ENCODE measurements at places on chromosomes 11 and 22.

- DNase-seq, result no peak
Observed at GRCh38 chr11:109435121-109435742, 13.2 kb downstream of the C11orf87 start.

DNA sequence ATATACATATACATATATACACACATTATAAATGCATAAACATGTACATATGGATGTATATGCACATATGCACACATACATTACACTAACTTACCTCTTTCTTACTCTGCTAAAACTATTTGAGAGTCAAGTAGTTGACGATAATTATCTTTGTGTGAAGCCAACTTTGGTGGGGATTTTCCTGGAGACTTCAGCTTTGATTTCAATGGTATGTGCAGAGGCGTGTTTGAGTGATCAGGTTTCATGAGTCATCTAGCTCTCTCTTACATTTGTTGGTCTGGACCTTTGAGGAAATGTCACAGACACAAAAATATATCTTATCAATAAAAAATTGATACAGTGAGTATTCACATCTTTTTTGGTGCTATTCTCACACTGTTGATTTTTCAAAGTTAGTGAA lies 769.1 kb upstream of the LUZP2 start:
- no peak for DNase-seq

GRCh38 chr11:118530683-118531596 lies at the start of gene TMEM25:
TSS of gene TMEM25 (plus strand) at chr11:118531192. CDS start at chr11:118531802, 610 bp downstream.
- DNase-seq, result peak; percentile 65

- DNase-seq, result peak; percentile 76
Observed at GRCh38 chr11:43868852-43869567, 11.6 kb upstream of the ALKBH3 start.

DNA sequence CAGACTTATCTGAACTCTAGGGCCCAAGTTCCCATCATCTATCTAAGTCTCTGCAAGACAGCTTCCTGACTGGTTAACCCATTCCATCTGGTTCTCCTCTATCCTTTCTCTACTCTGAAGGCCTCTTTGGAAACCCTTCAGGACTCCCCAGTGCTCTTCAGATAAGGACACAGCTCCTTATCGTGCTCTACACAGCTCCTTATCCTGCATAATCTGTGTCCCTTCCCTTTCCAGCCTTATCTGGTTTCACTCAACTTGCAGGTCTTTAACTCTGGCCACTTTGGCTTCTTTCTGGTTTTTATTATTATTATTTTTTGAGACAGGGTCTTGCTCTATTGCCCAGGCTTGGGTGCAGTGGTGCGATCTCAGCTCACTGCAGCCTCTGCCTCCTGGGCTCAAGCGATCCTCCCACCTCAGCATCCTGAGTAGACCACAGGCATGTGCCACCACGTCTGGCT lies 10.6 kb downstream of the ENDOD1 start:
- no peak for DNase-seq

DNA sequence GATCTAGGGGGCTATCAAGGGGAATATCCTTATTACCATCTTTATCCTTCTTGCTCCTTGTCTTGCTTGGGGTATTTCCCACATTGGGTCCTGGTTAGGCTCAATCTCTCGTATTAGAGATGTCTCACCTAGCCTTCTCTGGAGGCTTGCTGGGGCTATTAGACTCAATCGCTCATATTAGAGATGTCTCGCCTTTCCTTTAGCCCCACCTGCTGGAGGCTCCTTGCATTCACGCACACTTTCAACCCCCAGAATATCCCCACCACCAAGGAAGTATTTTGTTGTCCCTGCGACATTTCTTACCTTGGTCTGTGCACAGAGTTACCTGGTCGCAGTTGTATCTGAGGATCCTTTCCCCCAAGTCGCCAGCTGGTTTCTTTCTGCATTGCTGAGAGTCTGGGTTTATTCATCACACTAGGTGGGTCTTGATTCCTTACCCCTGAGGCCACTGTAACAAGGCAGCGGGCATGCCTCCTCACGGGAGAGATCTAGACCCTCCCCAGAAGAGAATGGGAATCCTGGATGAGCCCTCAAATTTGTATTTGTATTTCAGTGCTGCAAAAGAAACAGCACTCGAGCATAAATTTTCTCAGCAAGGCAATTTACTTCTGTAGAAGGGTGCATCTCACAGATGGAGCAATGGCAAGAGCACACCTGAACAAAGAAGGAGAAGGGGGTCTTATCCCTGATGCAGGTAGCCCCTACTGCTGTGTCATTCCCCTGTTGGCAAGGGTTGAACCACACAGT lies 15.9 kb upstream of the HYLS1 start:
- DNase-seq, result peak; percentile 8

- no peak for DNase-seq
Observed at GRCh38 chr22:42001706-42002105, 3.1 kb downstream of the WBP2NL start.

- DNase-seq, result no peak
Observed at GRCh38 chr11:57474017-57474802, 13.9 kb downstream of the RTN4RL2 start.

DNA sequence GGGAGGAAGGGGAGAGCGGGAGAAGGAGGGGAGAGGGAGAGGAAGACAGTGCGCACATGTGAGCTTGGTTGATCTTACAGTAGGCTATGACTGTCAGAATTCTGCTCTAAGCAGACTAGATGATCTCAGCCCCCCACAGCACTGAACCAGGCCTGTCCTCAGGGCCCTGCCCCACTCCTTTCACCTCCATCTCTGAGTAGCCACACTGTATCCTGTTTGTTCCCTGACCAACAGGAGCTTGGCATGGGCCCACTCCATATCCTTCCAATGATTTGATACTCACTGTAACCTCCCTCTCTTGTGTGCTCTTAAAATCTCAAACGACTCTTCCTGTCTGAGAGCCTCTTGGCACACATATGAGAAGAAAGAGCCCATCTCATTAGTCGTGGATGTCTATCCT lies 86.1 kb upstream of the PARVA start:
- DNase-seq, result no peak

DNA sequence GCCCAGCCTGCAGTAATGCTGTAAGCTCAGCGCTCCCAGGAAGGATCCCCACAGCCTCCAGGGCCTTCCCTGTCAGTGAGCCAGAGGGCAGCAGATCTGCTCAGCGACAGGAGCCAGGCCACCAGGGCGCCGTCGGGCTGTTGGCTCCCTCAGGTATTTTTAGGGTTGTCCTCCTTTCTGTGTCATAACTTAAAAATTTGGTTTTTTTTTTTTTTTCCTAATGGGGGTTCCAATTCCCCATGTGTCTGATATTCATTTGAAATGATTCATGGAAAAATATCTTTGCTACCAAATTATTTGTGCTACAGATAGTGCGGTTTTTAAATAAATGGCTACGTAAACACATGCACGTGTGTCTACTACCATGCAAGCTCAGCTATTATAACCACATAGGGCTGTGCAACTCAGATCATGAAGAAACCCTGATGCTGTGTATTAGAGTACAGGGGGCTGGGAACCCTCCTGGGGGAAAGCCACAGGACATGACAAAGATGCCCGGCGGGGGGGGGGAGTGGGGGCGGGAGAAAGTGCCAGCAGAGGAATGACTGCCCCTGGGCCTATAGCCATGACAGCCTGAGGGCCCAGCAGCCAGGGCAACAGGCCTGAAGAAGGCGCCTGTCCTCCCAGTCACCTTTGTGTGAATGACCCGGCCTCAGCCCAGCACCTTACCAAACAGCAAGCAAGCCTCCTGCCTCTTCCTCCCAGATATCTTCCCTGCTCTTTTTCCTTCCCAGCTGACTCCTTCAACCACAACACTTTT lies 89.3 kb downstream of the NAT10 start:
- DNase-seq, result no peak

GRCh38 chr11:96185220-96185768 lies 157.7 kb downstream of the MAML2 start:
- no peak for DNase-seq

- DNase-seq, result no peak
Observed at GRCh38 chr11:22555881-22556280, 69.7 kb downstream of the FANCF start.

- DNase-seq, result no peak
Observed at GRCh38 chr11:33915526-33915925, 23.6 kb upstream of the LMO2 start.

GRCh38 chr11:126202646-126203359 lies 8.6 kb downstream of the RPUSD4 start:
- DNase-seq, result no peak

GRCh38 chr11:133718238-133718637 lies 127.1 kb downstream of the SPATA19 start:
- DNase-seq, result no peak

DNA sequence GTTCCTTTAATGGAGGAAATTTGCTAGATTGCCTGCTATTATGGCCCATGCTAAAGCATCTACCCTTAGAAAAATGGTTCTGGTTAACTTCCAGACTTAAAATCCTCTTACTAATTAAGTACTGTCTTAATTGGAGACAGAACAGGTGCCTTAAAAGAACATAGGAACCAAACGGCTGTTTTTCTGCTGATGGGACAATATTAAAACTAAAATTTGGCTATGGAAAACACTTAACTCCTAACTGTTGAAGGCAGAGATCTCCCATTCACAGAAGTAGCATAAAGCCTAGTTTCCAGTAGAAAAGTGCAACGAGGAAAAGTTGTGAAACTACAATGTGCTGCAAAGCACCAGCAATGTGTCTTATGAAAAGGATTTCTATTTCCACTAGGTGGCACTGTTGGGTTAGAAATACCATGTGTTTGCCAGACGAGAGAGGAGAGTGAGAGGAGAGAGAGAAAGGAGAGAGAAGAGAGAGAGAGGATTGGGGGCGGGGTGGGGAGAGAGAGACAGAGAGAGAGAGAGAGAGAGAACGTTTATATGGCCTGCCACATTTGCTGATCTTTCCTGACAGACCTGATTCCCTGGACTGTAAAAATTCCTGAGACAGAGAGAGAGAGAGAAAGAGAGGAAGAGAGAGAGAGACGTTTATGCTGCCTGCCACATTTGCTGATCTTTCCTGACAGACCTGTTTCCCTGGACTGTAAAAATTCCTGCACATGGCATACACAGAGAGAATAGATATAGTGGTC lies 51.5 kb downstream of the FAM181B start:
- peak; percentile 51 for DNase-seq

DNA sequence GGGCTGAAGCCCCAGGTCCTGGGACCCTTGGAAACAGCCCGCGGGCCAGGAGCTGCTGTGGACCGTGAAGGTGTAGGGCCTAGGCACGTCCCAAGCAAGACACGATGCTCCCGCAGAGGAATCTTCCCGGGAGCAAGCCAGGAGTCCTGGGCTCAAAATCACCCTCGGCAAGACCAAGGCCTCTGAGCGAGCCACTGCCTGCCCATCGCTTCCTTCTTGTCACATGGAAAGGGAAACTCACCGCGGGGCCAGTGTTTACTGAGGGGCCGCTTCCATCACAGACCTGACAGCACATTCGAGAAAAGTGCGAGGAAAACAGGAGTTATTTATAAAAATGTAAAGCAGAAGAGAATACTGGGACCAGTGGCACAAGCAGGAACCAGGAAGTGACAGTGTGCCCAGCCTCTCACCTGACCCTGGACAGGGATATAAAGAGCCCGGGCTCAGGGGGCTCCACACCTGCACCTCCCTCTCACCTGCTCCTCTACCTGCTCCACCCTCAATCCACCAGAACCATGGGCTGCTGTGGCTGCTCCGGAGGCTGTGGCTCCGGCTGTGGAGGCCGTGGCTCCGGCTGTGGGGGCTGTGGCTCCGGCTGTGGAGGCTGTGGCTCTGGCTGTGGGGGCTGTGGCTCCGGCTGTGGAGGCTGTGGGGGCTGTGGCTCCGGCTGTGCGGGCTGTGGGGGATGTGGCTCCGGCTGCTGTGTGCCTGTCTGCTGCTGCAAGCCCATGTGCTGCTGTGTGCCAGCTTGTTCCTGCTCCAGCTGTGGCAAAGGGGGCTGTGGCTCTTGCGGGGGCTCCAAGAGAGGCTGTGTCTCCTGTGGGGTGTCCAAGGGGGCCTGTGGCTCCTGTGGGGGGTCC lies at the start of gene KRTAP5-5:
TSS of gene KRTAP5-5 (plus strand) at position 450 of the 860 bp plus-strand sequence. CDS start at position 516, 66 bp downstream.
- no peak for DNase-seq

GRCh38 chr22:46652081-46652846 lies 32.1 kb downstream of the GRAMD4 start:
- DNase-seq, result no peak

DNA sequence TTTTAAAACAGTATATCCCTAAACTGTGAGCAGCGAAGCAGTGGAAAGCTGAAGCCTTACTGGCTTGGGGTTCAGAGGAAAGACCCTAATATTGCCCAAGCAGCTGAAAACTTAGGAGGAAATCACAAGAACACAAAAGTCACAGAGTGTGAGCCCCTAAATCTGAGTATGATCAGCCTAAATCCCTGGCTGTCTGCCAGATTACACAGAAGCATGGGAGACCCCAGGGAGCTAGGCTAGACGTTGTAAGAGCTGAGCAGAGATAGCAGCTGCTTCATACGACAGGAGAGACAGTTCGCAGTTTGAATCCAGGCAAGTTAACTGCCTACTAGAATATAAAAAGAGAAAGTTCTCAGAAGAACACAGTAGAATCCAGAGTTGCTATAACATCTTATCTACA lies 81.2 kb downstream of the PACS1 start:
- DNase-seq, result no peak

DNA sequence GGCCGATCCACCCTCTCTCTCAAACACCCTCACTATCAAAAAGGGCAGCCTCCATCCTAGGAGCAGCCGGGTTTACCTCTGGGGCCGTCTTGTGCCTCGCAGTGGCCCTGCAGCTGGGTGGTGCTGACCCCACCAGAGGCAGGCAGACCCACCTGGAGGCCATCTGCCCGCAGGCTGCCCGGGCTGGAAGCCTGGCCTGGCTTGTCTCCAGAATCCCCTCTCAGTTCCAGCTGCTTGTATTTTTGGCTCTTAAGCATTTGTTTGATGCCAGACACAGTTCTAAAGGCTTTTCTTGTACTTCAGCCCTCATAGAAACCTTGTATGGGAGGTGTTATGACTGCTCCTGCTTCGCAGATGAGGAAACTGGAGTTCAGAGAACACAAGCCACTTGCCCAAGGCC lies 4.2 kb upstream of the NFAM1 start:
- no peak for DNase-seq

DNA sequence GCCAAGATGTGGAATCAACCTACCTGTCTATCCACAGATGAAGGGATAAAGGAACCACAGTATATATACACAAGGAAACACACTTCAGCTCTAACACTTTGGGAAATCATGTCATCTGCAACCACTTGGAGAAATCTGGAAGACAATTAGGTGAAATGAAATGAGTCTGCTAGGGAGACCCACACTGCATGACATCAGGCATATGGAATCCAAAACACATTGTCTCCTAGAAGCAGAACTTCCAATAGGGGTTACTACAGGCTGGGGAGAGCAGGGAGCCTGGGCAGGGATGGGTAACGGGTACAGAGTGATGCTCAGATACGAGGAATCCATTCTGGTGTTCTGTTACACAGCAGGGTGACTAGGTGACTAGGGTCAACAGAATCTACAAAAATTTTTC lies 18.3 kb downstream of the RGL4 start:
- DNase-seq, result no peak

GRCh38 chr11:86313793-86314192 lies 11.8 kb downstream of the HIKESHI start:
- no peak for DNase-seq

Measured in CD4-positive, alpha-beta T cell treated with Interleukin-4 for 4 hours (primary cell).